ENCODE measurements at places on chromosomes 5 and 9.

DNA sequence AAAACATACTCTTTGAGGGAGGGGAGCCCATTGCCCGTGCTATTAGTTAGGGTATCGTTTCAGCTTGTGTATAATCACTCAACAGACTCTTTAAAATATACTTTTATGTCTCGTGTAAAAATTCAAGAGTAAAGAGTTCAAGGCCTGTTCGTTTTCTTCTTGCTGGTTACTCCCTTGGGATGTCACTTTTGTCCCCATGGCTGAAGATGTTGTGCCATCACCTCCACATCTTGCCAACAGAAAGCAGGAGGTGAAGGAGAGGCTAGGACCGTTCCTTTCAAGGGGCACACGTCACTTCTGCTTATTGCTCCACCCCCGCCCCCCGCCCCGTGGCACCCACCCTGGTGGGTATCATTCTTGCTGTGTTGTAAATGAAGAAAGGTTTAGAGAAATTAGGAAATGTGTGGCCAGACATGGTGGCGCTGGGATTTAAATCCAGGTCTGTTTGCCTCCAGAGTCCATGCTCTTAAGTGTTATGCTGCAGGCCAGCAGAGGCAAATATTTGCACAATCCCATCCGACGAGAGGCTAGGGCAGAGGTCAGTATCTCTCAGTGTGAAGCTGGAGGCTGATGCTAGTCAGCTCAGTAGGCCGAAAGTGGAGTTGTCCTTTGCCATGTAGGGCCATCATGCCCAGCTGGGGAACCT is 3.0 kb downstream of the MLANA start:
- DNase-seq: no peak

DNA sequence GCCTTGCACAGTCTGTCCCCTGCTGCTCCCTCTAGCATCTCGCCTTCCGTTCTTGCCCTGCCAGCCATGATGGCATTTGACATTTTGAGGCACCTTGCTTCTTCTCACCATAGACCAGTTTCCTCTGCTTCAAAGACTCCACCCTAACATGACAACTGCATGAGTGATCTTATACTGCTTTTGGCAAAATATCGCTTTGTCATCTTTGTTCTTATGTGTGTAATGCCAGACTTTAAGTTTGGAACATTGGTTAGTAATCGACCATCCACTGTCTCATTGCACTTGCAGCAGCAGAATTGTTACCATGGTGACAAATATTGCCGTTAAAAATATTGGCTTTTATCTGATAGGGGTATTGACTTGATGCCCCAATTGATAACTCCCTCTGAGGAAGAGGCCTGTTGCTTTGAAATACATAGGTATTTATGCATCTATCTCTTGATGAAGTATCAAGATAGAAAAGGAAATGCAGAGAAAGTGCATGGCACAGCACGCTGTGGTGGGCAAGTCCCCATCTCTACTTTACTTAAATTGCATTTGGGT is 6.8 kb downstream of the GARIN3 start:
- no peak for DNase-seq

DNA sequence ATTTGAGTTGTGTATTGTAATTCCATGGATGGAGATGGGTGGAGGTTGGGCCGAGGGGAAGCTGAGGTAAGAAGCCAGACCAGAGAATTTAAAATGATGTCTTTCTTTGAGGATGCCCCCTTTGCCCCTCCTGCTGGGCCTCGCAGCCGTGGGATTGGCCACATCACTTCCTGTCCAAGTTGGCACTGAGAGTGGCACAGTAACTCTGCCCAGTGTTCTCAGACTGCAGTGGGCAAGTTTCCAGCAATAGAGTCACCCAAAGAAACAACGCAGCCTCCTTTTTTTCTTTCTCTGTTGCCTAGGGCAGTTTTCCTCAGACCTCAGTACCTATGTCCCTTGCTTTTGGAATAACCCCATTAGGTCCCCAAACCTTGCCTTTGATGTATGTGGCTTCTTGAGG is 306.6 kb upstream of the DMRT1 start:
- DNase-seq: no peak

GRCh38 chr9:96201140-96201539 is 100.8 kb downstream of the HSD17B3 start:
- DNase-seq: no peak

GRCh38 chr5:1737790-1738405 is 61.7 kb downstream of the MRPL36 start:
- DNase-seq: peak; percentile 51

- DNase-seq: peak; percentile 72
These were observed 998.8 kb downstream of the MAT2B start for GRCh38 chr5:164504141-164504772.

- DNase-seq: no peak
These were observed 257.0 kb downstream of the TMEM167A start for GRCh38 chr5:82820188-82820587.

GRCh38 chr5:141879941-141880738 is 1.9 kb upstream of the PCDH1 start:
- peak; percentile 18 for DNase-seq

DNA sequence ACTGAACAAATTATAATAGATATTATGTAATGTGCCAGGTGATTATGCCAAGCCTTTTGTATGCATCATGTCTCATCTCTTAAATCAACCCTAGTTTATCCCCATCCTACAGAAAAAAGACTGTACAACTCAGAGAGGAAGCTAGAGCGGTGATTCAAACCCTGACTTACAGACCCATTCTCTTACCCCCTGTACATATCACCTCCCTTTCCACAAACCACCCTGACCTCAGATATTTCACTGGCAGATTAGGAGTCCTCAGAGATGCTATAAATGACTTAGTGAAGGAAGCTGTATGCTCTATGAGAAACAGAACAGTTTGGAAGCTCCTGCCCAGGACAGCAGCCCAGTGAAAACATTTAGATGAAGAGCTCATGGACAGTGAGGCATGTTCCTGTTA is 79.1 kb upstream of the RARS1 start:
- DNase-seq: no peak

- DNase-seq: no peak
These were observed 26.2 kb downstream of the PITX1 start for GRCh38 chr5:135007749-135008363.

GRCh38 chr5:76145945-76146344 is 62.8 kb downstream of the SV2C start:
- DNase-seq: no peak

DNA sequence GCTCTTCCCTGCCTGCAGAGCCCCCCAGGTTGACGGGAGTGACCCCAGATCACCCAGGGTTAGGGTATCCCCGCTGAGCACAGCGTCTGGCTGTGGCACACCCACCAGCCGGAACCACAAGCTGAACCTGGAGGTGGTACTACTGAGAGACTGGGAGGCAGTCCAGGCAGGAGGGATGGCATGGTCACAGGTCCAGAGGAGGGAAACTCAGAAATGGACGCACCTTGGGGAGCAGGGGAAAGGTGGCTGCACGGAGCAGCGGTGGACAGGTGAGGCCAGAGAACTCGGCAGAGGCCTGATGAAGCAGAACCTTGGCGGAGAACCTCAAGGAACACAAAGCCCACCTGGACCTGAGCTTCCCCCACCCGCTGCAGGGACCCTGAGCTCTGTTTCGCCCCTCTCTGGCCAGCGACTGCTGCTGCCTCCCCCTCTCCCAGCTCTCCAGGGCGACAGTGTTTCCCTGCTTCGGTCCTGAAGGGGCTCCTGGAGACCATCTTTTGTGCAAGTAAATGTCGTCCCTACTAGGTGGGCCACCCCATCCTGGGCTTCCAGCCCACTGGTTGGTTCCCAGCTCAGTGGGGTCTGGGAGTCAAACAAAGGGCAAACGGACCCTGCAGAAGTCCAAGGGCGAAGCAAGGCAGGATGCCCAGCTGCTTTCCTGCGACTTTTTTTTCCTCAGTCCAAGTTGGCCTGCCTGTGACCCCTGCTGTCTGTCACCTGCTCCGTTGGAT is 845 bp downstream of the ADGRD2 start:
- no peak for DNase-seq

DNA sequence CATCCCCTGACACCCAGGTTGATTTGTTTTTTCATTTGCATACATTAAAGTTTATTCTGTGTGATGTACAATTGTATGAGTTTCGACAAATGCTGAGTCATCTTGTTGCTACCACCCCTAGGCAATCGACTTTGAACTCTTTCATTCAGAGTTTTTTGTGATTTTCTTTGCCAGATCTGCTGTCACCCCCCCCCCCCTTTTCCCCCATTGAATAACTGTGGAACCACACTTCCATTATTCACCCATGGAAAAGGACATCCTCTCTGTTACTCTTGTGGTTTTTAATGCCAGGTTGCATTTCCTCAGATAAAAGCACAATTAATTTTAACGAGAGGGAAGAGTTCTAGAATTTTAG is 13.7 kb upstream of the FAM120AOS start:
- DNase-seq: no peak

DNA sequence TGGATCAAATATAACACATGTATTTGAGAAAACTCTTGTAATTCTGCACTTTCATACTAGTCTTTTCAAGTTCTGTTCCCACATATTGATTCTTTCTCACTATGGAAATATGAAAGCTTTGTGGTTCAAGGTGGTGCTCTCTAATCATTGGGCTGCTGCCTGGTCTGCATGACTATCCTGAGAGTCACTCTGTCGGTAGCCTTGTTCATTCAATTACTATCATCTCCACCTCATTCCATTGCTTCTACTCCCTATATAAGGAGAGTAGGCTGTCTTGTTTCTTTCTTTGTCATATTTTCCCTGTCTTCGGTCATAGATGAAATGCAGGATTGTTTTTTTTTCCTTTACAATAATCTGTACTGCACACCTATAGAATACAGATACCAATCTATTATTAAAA is 341.4 kb upstream of the ACTBL2 start:
- no peak for DNase-seq

DNA sequence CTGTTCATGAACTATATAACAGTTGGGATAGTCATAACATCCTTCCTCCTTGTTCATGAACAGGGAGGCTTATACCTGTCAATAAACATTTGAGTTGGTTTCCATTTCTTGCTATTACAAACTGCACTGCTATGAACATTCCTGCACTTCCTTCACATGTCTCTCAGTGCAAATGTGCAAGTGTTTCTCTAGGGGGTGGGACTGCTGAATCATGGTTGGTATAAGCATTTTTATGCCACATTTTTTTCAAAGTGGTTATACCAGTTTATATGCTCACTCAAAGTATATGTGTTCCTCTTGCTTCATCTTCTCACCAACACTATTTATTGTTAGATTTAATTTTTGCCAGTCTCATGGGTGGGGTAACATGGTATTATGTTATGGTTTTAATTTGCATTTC is 25.8 kb upstream of the TPD52L3 start:
- no peak for DNase-seq

GRCh38 chr5:122906768-122907167 is 61.4 kb downstream of the SNX24 start:
- no peak for DNase-seq

DNA sequence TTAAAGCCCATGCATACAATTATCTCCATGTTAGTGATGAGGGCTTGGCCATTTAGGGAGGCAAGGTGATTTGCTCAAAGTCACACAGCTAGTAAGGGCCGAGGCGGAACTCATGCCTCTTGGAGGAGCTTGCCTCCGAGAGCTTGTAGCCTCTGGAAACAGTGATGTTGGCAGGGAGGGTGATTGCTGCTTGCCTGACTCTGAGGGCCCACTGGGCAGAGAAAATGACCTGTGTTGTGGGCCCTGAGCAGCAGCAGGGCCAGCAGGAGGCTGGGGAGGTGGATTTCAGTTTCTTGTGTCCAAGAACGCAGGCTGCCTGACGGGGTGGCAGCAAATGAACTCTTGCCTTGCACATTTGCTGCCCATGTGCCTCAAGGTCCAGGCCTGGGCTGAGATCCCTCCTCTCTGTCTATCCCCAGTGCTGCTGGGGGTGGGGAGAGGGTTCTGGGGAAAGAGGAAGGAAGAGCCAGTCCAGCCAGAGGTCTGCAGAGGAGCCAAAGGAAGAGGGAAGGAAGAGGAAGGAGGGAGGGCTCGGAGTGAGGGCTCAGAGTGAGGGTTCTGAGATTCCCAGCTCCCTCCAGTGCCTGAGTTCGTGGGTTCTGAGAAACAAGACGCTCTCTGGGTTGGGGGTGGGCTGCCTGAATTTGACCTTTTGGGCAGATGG is 16.2 kb upstream of the PTGS1 start:
- no peak for DNase-seq

DNA sequence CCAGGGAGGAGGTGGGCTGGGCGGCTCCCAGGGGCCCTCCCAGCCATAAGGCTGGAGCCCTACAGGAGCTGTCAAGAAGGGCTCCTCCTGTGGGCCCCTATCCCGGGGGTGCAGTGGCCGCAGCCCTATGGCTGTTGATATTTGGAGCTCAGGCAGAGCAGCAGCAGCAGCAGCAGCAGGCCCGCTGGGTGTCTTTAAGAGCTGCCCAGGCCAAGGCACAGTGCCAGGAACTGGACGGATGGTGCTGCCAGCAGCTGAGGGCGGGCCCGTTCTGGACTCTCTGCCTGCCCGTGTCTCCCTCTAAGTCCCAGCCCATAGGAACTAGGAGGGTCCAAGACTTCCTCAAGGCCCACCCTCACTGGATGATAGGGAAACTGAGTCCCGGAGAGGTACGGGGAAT is 3.6 kb downstream of the AK1 start:
- DNase-seq: no peak

GRCh38 chr5:122743261-122743660 is 31.6 kb upstream of the SNX2 start:
- no peak for DNase-seq

GRCh38 chr9:93675336-93676150 is 99.2 kb downstream of the PHF2 start:
- DNase-seq: no peak

DNA sequence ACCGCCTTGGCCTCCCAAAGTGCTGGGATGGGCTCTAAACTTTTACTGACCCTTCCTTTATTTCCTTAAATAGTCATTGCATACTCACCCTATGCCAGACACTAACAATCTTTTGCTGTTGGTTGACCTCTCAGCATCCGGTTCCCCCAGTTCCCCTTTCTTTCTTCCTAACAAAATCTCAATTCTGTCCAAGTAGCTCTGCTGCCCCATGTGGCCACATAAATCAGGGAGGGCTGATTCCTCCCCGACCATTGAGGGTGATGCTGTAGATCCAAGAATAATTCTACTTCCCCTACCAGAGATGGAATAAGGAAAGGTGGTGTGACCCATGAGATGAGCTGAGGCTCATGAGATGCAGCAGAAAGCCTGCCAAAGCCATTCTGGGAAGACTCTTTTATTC is 315.3 kb upstream of the MSX2 start:
- no peak for DNase-seq

- no peak for DNase-seq
These were observed 41.3 kb downstream of the PTPN3 start for GRCh38 chr9:109456811-109457210.

GRCh38 chr5:111513131-111513520 is 791 bp upstream of the STARD4 start:
- DNase-seq: peak; percentile 27

- DNase-seq: no peak
These were observed 144.3 kb downstream of the ACTBL2 start for GRCh38 chr5:57338068-57338867.
